ENCODE measurements at places on chromosomes 2 and 18.

GRCh38 chr2:53516650-53517049 is 251.0 kb upstream of the CHAC2 start:
- H3K36me3 ChIP-seq: no peaks in the 10 kb centered on the region
- H3K4me1 ChIP-seq: no peaks in the 10 kb centered on the region
- no peak for DNase-seq
- no peak overlapping the region for H3K27ac ChIP-seq
- no peak overlapping the region for H3K4me3 ChIP-seq

GRCh38 chr2:134493797-134494196 is 225.0 kb downstream of the TMEM163 start:
- no peak for DNase-seq
- H3K27ac ChIP-seq: no peak overlapping the region
- H3K4me1 ChIP-seq: no peaks in the 10 kb centered on the region
- H3K36me3 ChIP-seq: no peaks in the 10 kb centered on the region
- H3K27me3 ChIP-seq: peaks cover 31% of the 10 kb centered on the region

- DNase-seq: no peak
- no peak overlapping the region for H3K4me3 ChIP-seq
- no peak overlapping the region for H3K27ac ChIP-seq
- no peaks in the 10 kb centered on the region for H3K4me1 ChIP-seq
These were observed 387.6 kb downstream of the FIGN start for GRCh38 chr2:163347982-163348856.

DNA sequence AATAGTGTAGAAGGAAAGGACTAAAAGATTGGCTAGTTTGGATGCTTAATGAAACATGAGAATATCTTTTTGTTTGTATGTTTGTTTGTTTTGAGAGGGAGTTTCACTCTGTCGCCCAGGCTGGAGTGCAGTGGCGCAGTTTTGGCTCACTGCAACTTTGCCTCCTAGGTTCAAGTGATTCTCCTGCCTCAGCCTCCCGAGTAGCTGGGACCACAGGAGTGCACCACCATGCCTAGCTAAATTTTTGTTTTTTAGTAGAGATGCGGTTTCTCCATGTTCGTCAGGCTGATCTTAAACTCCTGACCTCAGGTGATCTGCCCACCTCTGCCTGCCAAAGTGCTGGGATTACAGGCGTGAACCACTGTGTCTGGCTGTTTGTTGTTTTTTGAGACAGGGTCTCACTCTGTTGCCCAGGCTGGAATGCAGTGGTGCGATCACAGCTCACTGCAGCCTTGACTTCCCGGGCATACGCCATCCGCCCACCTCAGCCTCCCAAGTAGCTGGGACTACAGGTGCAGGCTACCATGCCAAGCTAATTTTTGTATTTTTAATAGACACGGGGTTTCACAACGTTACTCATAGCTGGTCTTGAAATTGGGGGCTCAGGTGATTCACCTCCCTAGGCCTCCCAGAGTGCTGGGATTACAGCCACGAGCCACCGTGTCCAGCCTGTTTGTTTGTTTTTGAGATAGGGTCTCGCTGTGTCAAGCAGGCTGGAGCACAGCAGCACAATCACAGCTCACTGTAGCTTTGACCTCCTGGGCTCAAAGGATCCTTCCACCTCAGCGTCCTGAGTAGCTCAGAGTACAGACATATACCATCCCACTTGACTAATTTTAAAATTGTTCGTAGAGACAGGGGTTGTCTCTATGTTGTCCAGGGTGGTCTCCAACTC is 209.2 kb downstream of the MYCN start:
- H3K4me1 ChIP-seq: no peaks in the 10 kb centered on the region
- H3K27ac ChIP-seq: no peak overlapping the region
- DNase-seq: no peak
- no peak overlapping the region for H3K4me3 ChIP-seq

GRCh38 chr2:56001947-56002346 is 78.4 kb upstream of the EFEMP1 start:
- no peaks in the 10 kb centered on the region for H3K36me3 ChIP-seq
- no peak for DNase-seq
- H3K4me3 ChIP-seq: no peak overlapping the region
- H3K4me1 ChIP-seq: no peaks in the 10 kb centered on the region
- H3K27me3 ChIP-seq: no peaks in the 10 kb centered on the region

DNA sequence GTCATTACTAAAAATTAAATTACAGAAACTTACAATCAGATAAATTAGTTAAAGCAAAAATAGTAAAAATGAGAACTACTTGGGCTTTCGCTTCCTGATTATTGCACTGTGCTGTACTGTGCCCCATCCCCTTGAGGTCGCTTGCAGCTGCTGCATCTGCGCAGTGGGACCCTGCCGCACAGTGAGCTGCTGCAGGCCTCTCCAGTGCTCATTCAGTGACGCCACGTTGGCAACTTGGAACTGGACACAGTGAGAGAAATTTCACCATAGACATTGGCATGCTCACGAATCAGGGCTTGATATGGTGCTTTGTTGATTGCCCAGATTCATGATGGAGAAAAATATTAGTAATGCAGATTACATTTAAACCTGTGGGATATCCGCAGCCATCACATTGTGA is 290.8 kb upstream of the MYT1L start:
- no peak for DNase-seq
- no peak overlapping the region for H3K4me3 ChIP-seq
- no peaks in the 10 kb centered on the region for H3K4me1 ChIP-seq
- no peak overlapping the region for H3K27ac ChIP-seq
- no peaks in the 10 kb centered on the region for H3K36me3 ChIP-seq

DNA sequence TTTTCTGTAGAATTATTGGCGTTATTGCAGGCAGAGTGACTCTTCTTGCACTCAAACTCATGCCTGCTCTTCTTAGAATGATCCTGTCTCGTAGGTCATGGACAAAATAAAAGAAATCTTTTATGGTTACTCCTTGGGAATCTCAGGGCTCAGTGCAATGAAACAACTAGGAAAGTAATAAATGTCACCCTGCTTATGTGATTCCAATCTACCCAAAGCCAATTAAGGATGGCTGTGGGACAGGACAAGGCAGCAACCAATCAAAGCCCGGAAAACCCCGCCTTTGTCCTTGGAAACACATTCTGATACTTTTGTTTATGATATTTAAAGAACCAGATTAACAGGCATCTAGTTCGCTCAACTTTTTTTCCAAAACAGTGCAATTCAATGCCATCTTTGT is 53.0 kb downstream of the GRB14 start:
- no peak overlapping the region for H3K27ac ChIP-seq
- H3K36me3 ChIP-seq: no peaks in the 10 kb centered on the region
- H3K4me1 ChIP-seq: no peaks in the 10 kb centered on the region
- no peak overlapping the region for H3K4me3 ChIP-seq
- H3K27me3 ChIP-seq: no peaks in the 10 kb centered on the region
- DNase-seq: no peak

- no peak for DNase-seq
- no peak overlapping the region for H3K27ac ChIP-seq
- H3K36me3 ChIP-seq: peaks cover 3% of the 10 kb centered on the region
- H3K4me1 ChIP-seq: peaks cover 2% of the 10 kb centered on the region
- H3K4me3 ChIP-seq: no peak overlapping the region
These were observed 32.9 kb upstream of the NDUFV2 start for GRCh38 chr18:9069601-9070000.

DNA sequence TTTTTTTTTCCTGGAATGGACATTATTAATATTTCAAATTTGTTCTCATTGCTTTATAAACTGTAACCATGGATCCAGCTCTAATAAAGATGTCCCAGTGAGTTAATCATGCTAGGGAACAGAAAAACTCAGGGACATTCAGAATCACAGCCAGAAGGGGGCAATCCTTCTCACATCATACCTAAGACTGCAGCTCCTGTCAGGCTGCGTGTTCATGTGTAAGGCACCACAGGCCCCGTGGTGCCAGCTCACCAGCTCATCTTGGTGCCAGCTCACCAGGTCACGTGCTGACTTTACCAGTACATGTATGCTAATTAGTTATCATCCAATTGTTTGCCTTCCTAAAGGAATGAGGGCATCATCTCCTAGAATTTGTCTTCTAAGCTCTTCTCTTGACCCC is 84.7 kb upstream of the NEDD4L start:
- no peak overlapping the region for H3K4me3 ChIP-seq
- no peaks in the 10 kb centered on the region for H3K36me3 ChIP-seq
- H3K27ac ChIP-seq: no peak overlapping the region
- DNase-seq: no peak

DNA sequence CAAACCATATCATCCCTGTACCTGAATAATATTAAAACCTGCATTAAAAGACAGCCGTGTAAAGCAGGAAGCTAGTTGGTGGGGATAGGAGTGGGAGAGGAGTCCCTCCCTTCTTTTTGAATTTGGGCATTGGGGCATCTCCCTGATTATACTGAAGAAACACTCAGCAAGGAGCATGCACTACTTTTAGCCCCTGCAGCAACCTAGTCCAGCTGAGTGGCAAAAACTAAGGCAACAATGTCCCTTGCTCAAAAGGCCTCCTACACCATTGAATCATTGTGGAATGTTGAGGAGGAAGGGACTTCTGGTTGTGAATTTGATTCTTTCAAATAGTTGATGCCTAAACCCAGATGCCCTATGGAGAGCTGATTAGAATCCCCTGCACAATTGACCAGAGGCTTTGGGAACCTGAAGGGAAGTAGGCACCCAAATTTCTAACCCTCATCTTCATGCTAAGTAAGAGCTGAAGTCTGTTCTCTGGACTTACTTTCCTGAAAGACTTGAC is 111.7 kb downstream of the DDX1 start:
- no peaks in the 10 kb centered on the region for H3K4me1 ChIP-seq
- H3K27me3 ChIP-seq: no peaks in the 10 kb centered on the region
- no peak for DNase-seq
- H3K27ac ChIP-seq: no peak overlapping the region

DNA sequence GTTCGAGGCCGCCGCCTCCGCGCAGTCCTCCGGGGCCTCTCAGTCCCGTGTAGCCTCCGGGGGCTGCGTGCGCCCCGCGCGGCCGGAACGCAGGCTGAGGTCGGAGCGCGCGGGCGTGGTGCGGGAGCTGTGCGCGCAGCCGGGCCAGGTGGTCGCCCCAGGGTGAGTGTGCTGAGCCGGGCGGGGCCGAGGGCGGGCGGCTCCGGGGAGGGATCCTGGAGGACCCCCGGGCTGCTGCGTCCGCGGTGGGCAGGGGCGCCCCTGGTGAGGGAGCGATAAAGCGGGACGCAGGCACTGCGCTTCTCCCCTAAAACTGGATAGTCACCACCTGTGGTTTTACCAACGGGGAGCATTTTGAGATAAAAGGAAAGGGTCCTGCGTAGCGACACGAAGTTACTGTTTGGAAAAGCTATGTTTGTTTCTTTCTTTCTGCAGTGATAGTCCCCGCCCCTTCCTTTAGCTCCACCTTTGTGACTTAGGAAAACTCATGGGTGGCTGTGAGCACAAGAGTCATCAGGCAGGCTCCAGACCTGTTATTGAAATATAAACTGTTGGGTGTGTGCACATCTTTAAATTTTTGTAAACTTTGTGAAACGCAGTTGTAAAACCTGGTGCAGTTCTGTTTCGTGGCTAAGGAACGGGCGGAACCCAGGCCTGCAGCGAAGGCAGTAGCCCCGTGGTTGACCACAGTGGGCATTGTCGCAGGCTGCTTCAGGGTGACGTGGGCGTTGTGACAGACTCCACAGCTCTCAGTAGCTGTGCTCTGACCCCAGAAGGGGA is 687 bp downstream of the CTDP1 start:
- peaks cover 54% of the 10 kb centered on the region for H3K4me1 ChIP-seq
- H3K4me3 ChIP-seq: peak overlapping the region; percentile 93
- no peaks in the 10 kb centered on the region for H3K27me3 ChIP-seq
- peaks cover 56% of the 10 kb centered on the region for H3K36me3 ChIP-seq
- peak; percentile 58 for DNase-seq

- peaks cover 3% of the 10 kb centered on the region for H3K27me3 ChIP-seq
- H3K4me1 ChIP-seq: peaks cover 2% of the 10 kb centered on the region
- H3K4me3 ChIP-seq: no peak overlapping the region
These were observed 33.6 kb upstream of the ROCK2 start for GRCh38 chr2:11377928-11378545.

- H3K27ac ChIP-seq: no peak overlapping the region
- no peak overlapping the region for H3K4me3 ChIP-seq
- H3K27me3 ChIP-seq: peaks cover 6% of the 10 kb centered on the region
- no peaks in the 10 kb centered on the region for H3K36me3 ChIP-seq
These were observed 258.0 kb downstream of the CDH20 start for GRCh38 chr18:61591253-61591652.

- H3K36me3 ChIP-seq: peaks cover 2% of the 10 kb centered on the region
- H3K4me3 ChIP-seq: peak overlapping the region; percentile 74
- peaks cover 10% of the 10 kb centered on the region for H3K4me1 ChIP-seq
- peak; percentile 29 for DNase-seq
- no peaks in the 10 kb centered on the region for H3K27me3 ChIP-seq
These were observed 20.0 kb upstream of the PTPN2 start for GRCh38 chr18:12904012-12904516.

DNA sequence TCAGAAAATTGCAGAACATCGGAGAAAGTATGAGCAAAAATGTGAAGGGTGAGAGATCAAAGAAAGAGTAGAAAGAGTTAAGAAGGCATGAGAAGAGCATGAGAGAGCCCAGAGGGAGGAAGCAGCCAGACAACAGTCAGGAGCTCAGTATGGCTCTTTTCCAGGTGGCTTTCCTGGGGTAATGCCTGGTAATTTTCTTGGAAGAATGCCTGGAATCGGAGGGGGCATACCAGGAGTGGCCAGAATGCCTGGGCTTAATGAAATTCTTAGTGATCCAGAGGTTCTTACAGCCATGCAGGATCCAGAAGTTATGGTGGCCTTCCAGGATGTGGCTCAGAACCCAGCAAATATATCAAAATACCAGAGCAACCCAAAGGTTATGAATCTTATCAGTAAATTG is 271.8 kb upstream of the TFPI start:
- H3K4me3 ChIP-seq: no peak overlapping the region
- no peaks in the 10 kb centered on the region for H3K36me3 ChIP-seq
- no peak for DNase-seq
- H3K4me1 ChIP-seq: no peaks in the 10 kb centered on the region
- H3K27me3 ChIP-seq: no peaks in the 10 kb centered on the region

DNA sequence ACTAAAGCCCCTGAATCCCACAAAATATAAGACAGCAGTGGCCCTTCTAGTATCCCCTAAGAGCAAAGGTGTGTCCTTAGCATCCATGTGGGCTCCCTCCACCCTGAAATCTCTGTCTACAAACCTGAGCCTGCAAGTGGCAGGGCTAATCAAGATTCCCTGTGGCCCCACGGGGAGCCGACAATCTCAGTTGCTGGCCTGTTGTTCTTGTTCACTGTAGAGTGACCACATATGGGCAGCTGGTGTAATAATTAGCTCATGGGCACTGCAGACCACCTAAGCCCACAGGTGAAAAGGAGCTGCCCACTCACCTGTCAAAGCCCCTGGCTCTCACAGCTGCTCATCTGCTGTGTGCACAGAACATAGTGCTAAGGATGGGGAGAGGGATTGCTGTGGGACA is 102.3 kb downstream of the MRO start:
- H3K27ac ChIP-seq: no peak overlapping the region
- no peaks in the 10 kb centered on the region for H3K4me1 ChIP-seq
- no peak for DNase-seq
- no peaks in the 10 kb centered on the region for H3K27me3 ChIP-seq
- H3K4me3 ChIP-seq: no peak overlapping the region
- no peaks in the 10 kb centered on the region for H3K36me3 ChIP-seq

DNA sequence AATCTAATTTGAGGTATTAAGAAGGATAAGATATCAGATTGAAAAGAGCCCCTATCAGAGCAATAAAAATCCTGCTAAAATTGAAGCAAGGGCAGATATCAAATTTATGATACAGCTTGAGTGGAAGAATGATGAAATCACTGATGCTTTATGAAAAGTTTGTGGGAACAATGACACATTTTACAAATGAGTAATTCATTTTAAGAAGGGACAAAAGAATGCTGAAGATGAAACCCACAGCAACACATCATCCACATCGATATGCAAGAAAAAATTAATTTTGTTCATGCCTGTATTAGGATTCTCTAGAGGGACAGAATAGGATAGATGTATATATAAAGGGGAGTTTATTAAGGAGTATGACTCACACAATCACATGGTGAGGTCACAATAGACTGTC is 355.6 kb upstream of the GYPC start:
- no peak for DNase-seq
- no peak overlapping the region for H3K27ac ChIP-seq
- no peaks in the 10 kb centered on the region for H3K27me3 ChIP-seq
- H3K4me1 ChIP-seq: no peaks in the 10 kb centered on the region

Data from effector memory CD8-positive, alpha-beta T cell (primary cell).